ENCODE measurements at places on chromosomes 11 and 22.

GRCh38 chr11:65849366-65849765, 8.6 kb downstream of the CFL1 start:
- no peak for DNase-seq

- DNase-seq, result no peak
Observed at GRCh38 chr11:118042141-118042540, 34.7 kb upstream of the TMPRSS4 start.

DNA sequence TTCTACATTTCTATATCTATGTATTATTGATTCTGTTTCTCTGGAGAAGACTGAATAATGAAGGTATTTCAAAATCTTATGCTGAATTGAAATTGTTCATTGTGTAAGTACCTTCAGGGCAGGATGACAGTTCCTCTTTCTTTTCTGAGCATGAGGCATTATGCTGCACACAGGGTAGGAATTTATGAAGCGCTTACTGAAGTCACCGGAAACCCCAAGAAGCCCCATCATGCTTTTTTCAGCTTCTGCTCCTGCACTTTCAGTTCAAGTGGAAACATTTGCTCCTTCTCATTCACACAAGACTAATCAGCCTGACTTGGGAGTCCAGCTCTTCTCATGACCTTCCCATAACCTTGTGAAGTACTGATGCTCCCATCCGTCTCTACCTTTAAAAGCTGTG, 314.7 kb upstream of the SORL1-AS1 start:
- DNase-seq, result no peak

DNA sequence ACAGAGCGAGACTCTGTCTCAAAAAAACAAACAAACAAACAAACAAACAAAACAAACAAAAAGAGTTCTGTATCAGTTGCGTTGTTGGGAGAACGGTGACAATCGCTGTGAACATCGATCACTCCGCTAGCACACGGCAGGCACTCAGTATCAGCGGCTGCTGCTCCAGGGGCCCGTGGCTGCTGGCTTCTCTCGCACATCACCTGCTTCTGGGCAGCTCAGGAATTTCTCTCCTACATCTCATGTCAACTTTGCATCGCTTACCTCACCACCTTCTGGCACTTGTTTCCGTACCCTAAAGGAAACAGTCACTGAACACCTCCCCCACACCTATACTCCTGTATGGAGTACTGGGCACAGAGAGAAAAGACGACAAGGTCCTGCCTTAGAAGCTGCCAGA, 70.3 kb upstream of the WNT7B start:
- no peak for DNase-seq

- DNase-seq, result no peak
Observed at GRCh38 chr22:45344334-45344733, 34.6 kb downstream of the FAM118A start.

- no peak for DNase-seq
Observed at GRCh38 chr22:37488337-37489135, 2.4 kb upstream of the MFNG start.

DNA sequence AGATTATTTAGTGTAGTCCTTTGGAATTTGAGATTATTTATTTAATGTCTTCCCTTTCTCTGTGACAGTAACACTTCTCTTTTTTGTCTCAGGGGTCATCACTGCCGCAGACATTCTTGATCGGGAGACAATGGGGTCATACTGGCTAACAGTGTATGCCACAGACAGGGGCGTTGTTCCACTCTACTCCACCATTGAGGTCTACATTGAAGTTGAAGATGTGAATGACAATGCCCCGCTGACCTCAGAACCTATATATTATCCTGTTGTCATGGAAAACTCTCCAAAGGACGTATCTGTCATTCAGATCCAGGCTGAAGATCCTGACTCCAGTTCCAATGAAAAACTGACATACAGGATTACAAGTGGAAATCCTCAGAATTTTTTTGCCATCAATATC, 299.9 kb downstream of the FAT3 start:
- no peak for DNase-seq

All from NCI-H510A (cell line).